ENCODE measurements at places on chromosomes 11 and 22.

GRCh38 chr11:62489204-62489603 is 57.4 kb downstream of the AHNAK start:
- DNase-seq, result no peak

- no peak for DNase-seq
These were observed 45.4 kb downstream of the RRP8 start for GRCh38 chr11:6557761-6558674.

DNA sequence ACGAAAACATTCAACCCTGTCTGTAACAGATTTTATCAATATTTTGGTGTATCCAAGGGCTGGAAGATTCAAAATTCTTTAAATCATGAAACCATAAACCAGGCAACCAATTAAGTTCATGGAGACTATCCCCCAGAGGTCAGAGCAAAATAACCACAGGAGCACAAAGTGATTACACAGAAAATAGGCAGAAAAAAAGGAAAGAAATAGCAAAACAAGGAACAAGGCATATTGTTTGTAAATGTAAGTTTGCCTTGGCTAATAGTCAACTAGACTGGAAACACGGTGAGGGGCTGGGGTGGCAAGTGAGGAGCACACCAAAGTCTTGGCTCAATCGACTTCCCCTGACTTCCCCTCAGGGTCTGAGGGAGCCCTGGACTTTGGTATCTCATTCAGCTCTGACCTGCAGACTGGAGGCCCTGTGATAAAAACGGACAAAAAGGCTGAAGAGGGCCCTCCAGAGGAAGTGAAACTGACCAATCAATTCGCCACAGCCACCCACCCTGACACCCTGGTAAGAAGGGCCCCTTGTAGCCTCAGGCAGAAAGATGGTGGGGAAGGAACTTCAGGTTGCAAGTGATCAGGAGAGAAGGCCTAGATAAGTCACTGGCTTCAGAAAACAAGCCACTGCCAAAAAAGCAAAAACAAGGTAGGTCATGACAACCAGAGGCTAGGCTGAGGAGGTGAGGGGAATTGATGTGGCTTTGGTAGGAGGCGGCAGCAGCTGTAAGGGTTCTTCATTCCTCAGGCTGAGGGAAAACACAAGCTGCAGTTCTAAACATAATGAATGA is 1.8 kb downstream of the SIK3 start:
- DNase-seq, result peak; percentile 34

DNA sequence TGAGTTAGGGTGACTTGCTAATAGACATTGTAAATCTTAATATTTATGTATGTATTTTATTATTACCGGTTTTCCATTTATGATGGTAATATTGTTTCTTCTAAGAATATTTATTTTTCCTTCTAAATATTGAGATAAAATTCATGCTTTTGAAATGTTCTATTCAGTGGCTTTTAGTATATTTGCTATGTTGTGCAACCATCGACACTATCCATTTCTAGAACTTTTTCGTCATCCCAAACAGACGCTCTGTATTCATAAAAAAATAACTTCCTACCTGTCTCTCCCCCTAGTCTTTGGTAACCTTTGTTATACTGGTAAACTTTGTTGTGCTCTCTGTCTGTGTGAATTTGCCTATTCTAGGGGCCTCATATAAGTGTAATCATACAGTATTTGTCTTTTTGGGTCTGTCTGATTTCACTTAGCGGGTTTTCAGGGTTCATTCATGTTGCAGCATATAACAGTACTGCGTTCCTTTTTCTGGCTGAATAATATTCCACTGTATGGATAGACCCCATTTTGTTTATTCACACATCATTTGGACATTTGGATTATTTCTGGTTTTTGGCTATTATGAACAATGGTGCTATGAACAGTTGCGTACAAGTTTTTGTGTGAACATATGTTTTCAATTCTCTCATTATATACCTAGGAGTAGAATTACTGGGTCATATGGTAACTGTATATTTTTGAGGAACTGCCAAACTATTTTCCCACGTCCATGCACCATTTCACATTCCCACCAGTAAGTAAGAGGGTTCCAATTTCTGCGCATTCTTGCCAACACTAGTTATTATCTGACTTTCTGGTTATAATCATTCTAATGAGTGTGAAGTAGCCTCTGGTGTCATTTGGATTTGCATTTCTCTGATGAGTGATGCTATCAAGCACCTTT is 15.9 kb downstream of the NEAT1 start:
- DNase-seq, result no peak

DNA sequence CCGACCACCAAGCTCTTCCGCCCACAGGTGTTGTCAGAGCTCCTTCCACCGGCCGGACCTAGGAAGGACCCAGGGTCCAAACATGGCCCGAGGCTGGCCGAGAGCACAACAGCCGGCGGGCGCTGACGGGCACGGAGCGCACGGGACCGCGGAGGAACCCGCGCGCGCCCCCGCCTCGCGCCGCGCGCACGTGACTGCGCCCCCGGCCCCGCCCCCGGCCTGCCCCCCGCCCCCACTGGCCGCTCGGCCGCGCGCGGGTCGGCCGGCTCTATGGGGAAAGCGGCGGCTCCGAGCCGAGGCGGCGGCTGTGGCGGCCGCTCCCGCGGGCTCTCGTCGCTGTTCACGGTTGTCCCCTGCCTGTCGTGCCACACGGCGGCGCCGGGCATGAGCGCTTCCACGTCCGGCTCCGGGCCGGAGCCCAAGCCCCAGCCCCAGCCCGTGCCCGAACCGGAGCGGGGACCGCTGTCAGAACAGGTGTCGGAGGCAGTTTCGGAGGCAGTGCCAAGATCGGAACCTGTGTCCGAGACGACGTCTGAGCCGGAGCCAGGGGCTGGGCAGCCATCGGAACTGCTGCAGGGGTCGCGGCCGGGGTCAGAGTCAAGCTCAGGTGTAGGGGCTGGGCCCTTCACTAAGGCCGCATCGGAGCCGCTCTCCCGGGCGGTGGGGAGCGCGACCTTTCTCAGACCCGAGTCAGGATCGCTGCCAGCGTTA is at the start of gene OSBP2:
TSS of gene OSBP2 (plus strand) at position 235 of the 711 bp plus-strand sequence. CDS start at position 271, 36 bp downstream.
- DNase-seq, result peak; percentile 27

DNA sequence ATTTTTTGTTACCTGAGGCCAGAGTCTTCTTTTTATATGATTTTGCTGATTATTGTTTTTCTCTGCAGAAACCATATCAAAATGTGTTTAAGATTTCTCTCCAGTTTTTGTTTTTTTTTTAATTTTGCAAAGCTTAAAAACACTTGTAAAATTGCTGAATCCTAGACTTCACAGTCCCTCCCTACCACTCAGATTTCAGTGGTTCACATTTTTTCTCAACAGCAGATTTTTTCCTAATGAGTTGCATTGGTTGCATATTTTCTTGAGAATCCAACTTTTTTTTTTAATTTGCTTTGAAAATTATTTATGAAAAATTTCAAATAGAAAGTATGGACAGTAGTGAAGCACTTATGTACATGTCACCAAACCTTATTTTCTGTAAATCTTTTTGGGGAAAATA is 5.8 kb downstream of the ARL14EP start:
- DNase-seq, result no peak

GRCh38 chr11:66281776-66282467 is 3.9 kb downstream of the CNIH2 start:
- no peak for DNase-seq

DNA sequence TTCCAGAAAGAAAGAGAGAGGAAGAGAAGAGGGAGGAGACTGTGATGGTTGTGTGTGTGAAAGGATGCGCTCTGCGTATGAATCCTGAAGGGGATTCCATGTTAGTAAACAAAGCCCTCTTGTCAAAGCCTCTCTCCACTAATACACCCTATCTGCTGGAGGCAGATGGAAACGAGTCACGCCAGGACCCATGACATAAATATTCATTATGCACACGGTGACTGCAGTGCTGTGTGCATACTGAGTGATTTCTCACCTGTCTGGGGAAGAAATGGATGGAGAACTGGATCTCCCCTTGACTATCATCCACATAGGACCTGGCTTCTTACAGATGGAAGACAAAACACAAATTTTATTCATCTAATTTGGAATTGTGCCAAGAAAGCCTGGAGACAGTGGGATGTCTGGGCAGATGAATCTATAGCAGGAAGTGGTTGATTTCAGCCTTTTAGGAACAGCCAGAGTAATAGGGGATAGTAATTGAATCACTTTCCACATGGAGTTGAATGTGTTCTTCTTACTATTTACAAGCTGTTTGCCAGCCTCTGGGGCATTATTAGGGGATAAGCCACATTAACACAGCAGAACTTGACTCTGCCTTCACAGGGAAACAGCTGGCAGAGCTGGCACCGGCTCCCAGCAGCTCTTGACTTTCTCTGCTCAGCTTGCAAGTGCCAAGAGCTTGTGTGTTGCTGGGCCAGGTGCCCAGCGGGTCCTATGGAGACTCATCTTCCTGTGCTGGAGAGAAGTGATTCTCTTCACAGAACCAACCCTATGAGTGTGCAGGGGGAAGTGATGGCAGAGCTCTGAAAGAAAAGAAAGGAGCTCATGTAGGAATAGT is 9.0 kb downstream of the MTNR1B start:
- DNase-seq, result no peak

GRCh38 chr11:111457731-111458368 is 54.3 kb downstream of the BTG4 start:
- no peak for DNase-seq

- DNase-seq, result no peak
These were observed 77.8 kb downstream of the UBASH3B start for GRCh38 chr11:122733318-122733717.

- no peak for DNase-seq
These were observed 30.8 kb upstream of the POU2AF1 start for GRCh38 chr11:111409915-111410314.

GRCh38 chr22:31346255-31346732 is at the start of gene PATZ1:
PATZ1 (minus strand) TSS chr22:31346346; CDS start chr22:31345602, 744 bp downstream.
- DNase-seq, result peak; percentile 84
